ENCODE measurements at places on chromosomes 12 and 14. TPM values are rescaled to one million over a fixed set of nuclear protein-coding genes. Genes with fewer than 3 reads are reported as not detected.
A peak's percentile ranks its signal among the peaks of the same experiment; 100 is the strongest.

Gene DHRS4L2
- 22.9 TPM for total RNA-seq

DNA sequence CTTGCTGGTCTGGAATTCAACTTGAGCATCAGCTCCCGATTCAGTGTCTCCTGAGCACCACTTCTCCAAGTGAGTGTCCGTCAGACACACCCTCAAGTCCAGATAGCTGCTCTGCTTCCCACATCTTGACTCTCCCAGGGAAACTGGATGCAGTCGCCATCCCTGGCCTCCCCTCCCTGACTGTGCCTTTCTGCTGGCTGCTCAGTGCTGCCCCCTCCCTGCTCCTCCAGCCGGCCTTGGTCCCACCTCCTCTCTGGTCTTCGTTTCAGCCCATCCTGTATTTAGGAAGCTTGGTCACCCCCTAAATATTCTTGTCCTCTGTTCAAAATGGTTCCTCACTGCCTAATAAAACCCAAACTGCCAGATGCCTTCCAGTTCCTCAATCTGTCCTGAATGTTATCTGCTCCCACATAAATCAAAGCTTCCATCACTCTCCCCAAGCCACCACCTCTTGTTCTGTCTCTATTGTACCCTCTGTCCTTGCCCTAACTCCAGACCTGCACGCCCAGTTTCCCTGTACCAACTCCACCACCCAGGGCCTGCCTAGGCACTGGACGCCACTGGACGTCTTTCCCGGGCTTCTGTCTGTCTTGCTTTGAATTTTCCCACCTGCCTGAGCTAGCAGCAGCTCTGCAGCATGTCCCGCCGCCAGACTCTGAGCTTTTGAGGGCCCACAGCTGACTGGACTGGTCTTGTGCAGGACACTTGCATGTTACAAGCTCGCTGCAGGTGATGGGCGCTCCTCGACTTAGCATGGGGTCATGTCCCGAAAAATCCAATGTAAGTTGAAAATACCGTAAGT is 33.8 kb downstream of the CCDC92 start:
- DNase-seq: no peak

DNA sequence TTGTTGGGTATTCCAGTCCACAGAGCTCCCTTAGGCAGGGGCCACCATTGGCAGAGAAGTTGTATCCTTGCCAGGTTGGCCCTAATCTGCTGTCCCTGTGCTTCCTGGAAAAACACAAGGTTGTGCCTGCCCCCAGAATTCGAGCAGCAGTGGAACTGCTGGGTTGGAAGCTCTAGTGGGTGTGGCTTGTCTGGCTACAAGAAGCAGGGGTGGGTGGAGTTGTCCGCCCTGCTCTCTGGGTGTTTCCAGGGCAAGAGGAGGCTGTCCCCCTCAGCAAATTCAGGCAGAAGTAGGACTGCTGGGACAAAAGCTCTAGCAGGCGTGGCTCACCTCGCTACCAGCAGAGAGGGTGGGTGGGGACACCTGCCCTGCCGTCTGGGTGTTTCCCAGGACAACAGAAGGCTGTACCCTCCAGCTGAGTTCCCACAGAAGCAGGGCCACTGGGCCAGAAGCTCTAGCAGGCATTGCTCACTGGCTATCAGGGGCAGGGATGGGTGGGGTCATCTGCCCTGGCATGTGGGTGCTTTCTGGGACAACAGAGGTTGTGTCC is 72.8 kb upstream of the NPAS3 start:
- DNase-seq: no peak

DNA sequence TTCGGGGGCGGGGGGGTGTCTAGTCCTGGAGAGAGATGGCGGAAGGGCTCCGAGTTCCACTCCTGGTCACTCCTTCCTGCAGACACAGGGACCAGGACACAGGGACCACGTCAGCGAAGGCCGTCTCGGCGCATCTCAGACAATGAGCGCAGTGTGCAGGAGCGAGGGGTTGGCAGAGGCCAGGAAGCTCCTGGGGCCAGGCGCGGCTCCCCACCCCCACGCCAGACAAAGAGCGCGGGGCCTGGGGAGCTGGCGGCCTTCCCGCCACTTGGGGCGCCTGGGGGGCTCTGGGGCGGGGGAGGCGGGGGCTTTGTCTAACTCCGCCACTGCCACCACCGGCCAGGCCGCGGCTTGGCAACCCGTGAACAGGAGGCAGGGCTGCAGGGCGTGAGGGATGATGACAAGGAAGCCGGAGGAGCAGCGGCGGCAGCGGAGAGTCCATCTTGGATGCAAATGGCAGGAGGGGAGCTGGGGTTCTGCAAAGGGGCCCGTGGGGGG is 2.2 kb downstream of the CDK2AP1 start:
- DNase-seq: peak; percentile 71

- DNase-seq: no peak
These were observed 89.5 kb downstream of the PTPRO start for GRCh38 chr12:15411842-15412241.

DNA sequence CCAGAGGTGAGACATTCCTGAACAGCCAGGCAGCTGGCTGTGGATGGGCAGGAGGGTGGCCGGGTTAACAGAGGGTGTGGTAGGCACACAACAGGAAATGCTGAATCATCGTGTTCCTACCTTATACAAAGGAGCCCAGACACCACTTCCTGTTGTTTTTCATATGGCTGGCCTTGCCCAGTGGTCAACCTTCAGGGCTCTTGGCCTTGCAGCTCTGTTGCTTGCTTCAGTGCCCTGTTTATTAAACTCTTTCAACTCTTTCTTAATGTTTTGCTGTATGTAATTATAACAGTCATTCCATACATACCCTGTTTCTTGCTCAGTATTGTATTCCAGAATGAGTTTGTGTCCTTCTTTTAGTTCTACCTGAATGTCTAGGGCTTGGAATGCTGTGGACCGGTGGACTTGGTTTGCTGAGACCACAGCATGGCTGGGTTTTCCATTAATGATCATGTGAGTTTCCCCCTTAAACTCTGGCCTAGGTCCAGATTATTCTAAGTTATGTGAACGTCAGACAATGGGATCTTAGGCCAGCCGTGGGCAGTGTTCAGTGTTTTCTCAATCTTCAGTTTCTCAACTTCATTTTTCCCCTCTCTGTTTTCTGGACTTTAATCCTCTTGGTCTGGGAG is 11.9 kb downstream of the CFAP54 start:
- DNase-seq: no peak

- no peak for DNase-seq
These were observed 6.0 kb downstream of the ACVRL1 start for GRCh38 chr12:51913071-51914033.

DNA sequence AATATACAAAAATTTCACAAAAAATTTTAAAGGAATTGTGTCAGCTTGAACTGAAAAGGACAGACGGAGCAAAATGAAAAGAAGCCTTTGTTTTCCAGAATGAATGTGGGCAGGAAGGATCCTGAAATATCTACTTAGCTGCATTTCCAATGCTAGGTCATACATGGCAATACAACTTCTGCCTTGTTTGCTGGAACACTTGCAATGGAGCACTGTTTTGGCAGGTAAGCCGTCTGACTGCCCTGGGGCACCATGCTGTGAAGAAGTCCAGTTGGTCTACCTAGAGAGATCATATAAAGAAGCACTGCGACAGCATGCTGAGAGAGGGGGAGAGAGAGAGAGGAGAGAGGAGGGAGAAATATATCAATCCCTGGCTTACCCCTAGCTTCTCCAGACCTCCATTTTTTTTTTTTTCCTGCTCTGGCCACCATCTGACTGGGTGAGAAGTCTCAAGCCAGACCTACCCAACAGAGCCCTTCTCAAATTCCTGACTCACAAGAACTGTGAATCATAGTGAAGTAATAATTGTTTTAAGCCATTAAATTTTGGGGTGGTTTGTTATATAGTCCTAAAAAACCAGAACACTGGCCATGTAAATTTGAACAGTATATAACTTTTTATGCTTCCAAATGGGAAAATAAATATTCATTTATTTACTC is 97.1 kb upstream of the PRICKLE1 start:
- DNase-seq: no peak
